ENCODE measurements at places on chromosomes 11 and 22.

DNA sequence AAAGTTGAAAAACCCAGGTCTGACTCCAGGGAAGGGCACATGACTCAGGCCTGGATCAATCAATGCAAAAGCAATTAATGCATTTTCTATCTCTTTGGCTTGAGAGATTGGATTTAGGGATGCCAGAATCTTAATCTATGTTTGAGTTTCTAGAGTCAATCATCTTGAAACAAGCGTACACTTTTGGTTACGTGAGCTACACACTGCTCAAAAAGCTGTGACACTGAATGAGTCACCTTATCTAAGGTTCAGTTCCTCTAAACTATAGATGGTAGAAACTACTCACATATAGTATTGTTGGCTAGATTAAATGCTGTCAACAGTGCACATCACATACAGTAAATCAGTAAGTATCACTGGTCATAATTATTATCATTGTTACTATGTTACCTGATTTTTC lies 24.2 kb downstream of the MRE11 start:
- no peak for DNase-seq

- no peak for DNase-seq
These were observed 4.0 kb downstream of the ZDHHC24 start for GRCh38 chr11:66541892-66542291.

DNA sequence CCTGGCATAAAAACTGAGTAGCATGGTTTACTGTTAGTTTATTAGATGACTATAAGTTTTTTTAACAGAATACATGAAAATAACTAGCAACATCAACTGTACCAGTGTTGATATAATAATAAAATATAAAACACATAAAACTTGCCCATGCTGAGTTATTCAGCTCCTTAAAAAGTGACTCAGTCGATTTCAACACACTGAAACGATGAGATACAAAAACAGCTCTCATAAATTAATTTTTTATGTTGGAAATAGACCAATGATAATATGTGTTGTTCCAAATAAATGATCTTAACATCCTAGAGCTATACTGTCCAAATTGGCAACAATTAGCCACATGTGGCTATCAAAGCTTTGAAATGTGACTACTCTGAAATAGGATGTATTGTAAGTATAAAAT lies 15.9 kb downstream of the PDGFD start:
- no peak for DNase-seq

DNA sequence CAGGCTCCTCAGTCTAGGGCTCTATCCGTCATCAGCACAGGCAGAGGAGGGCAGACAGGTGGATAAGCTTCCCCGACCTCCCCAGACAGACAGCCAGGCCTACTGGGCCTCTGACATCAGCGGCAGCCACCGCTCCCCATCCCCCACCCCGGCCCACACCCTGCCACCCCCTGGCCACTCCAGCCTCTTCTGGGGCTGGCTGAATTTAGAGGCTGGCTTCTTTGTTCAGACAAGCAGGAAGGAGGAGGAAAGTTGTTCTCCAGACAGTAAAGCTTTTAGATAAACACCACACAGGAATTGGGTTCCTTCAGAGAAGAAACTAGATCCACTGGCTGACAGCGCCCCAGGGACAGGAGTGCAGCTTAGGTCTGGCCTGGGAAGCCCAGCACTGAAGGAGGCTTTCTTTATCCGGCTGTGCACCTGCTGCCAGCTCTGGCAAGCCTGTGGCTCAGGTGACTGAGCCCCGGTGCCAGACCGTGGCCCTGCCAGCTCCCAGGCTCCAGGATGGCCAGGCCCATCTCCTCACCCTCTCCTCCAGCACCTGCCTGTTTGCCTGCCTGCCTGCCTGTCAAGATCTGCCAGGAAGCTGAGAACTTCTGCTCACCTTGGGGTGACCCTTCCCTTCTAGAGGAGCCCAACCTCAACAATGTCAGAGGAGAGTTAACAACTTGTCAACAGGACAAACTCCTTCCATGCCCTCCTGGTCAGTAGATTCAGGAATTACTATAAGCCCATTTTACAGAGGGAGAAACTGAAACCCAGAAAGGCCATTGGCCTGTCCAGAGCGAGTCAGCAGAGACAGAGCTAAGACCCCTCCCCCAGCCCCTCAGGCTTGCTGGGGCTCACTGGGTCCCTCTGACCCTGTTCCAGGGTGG lies 44.0 kb upstream of the KLHL35 start:
- DNase-seq = no peak

GRCh38 chr11:45155058-45155551 lies 8.7 kb downstream of the PRDM11 start:
- DNase-seq = no peak

DNA sequence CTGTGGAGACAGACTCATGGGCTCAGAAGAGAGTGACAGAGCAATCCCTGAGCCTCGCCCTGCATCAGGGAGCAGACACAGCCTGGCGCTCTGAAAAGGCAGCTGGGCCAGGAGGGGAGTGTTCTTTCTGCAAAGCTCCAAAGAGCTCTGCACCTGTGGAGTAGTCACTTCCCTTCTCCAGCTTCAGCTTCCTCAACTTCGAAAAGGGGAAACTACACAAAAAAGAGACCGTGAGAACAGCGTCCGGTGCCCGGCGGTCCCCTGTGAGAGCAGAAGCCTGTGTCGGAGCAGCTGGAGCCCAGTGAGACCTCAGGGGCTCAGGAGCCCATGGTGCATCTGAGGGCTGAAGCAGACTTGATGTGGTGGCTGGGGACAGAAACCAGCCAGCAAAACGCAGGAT lies 35.1 kb downstream of the TP53I11 start:
- DNase-seq = no peak

- no peak for DNase-seq
These were observed 1635.2 kb downstream of the FAM181B start for GRCh38 chr11:81098471-81098870.

DNA sequence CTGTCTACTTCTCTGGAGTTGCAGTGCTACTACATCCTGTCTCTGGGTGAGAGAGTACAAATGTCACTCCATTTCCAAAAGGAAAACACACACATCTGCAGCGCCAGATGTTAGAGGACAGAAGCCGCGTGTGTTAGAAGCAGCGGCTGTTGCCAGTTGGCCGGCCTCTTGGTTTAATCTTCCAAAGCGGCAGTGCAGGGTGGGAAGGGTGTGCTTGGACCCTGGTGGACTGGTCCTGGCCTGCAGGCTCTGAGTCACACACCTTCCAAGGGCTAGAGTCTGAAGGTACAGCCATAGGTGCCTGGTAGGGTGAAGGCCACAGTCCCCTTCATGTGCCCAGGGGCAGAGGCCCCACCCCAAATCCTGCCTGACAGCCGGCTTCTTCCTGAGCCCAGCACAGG lies 99.8 kb downstream of the CTTN start:
- DNase-seq = no peak

DNA sequence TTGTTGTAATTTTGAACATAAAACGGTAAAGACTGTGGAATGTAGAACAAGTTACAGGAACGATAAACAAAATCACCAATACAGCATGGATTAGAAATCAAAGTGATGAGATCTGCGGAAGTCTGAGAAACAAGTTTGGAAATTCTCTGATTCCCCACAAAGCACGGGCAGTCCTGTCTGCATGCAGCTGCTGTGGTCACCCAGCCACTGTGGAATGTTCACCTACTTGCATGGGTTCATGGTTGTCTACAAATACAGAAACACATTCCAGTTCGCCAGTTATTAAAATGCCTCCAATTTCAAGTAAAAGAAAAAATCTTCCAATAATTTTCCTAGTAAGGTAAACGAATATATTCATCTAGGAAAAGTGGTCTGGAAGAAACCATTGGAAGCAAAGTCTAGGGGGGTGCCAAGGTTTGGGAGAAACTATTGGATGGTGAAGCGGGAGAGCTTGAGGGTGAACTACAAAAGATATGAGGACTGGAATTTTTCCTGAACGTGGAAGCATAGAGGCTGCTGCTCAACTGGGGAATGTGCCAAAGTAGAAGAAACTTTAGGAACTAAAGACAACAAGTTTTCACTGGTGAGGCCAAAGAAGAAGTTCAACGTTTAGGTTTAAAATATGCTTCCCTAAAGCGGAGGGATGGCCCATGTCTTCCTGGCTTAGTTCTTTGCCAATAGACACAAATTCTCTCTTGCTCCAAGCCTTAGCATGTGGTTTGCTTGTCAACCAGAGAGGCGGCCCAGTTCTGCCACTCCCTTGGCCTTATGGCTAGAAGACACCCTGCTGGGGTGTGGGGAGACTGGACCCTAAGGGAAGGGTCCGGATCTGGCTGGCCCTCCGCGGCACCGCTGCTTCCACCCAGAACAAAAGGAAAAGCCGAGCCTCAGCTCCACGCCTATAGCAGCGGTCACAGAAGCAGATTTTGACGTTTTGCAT lies 70.2 kb downstream of the CTTN start:
- DNase-seq = no peak

DNA sequence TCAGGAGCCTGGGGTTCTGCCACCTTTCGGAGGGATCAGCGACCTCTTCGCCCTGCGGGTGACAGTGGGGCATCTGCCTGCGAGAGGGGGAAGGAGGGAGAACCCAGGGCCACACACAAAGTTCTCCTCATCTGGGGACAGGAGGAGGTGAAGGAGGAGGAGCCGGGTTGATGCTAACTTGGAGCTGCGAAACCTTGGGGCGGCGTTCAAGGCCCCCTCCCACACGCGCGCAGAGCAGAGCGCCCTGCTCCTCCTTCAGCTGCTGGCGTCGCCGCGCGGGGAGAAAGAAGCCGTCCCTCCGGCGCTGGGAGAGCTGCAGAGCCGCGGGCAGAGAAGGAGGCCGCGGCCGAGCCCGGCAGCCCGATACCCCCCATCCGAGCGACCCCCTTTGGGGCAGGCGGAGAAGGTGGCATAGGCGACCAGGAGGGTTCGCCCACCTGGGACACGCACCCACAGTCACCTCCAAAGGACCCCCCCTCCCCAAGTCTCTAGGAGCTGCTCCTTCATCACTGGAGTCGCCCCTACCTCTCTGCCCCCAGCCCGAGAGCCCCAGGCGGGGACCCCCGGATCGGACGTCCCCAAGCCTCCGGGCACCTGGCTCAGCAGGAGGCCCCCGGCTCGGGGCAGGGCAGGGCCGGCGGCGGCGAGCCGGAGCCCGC lies at the start of gene RASD2:
TSS of gene RASD2 (plus strand) at position 237 of the 659 bp plus-strand sequence. CDS start 5,979 bp downstream, outside the sequence.
- DNase-seq = peak; percentile 56

DNA sequence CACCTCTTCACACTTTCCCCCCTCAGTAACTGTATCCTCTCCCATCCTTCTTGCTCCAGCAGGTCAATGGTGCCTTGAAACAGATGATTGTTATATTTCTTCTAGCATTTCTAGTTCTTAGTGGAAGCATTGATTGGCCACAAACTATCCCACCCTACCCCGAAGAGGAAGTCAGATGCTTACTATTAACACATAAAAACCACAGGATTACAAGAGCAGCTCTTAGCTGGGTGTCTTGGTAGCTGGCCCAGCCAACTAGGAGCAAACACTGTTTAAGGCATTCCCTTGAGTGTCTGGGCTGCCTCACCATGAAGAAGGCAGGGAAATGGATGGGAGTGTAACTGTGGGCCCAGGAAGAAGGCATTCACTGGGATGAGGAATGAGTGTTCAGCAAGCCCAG lies 176.6 kb downstream of the GRIK4 start:
- no peak for DNase-seq

GRCh38 chr11:86877503-86877902 lies 77.2 kb downstream of the PRSS23 start:
- no peak for DNase-seq

DNA sequence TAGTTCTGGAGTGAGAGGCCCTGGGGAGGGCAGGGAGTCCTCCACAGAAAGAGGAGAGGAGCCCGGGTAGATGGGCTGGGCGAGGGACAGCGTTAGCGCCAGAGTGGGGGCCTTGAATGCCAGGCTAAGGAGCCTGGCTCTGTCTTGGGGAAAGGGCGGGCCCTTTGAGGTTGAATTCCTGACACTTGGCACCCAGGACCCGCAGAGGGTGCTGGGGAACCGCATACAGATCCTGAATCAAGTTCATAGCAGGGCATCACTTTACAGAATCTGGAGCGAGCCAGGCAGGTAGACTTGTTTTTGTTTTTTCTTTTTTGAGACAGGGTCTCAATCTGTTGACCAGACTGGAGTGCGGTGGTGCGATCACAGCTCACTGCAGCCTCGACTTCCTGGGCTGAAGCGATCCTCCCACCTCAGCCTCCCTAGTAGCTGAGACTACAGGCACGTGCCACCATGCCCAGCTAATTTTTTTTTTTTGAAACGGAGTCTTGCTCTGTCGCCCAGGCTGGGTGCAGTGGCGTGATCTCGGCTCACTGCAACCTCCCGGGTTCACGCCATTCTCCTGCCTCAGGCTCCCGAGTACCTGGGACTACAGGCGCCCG lies 6.1 kb downstream of the CARNS1 start:
- DNase-seq = no peak

DNA sequence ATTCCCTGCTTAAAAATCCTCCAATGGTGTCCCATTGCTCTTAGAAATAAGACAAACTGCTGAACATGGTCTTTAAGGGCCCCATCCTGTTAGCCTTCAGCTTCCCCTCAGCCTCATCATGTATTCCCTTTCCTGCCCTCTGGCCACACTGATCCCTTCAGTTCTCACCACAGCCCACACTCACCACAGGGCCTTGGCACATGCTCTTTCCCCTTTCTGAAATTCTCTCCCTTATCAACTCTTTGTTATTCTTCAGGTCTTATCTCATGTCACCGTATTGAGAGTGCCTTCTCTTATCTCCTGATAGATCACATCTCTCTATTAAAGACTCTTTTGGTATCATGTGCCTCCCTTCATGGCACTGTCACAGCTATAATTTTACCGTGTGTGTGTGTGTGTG lies 167.8 kb upstream of the MPPED2 start:
- DNase-seq = no peak

GRCh38 chr11:33059331-33060007 lies 20.1 kb downstream of the TCP11L1 start:
- DNase-seq = no peak

- no peak for DNase-seq
These were observed 53.3 kb downstream of the FAR1 start for GRCh38 chr11:13721760-13722159.

- DNase-seq = peak; percentile 81
These were observed 577 bp upstream of the DKK3 start for GRCh38 chr11:12008790-12009616.

DNA sequence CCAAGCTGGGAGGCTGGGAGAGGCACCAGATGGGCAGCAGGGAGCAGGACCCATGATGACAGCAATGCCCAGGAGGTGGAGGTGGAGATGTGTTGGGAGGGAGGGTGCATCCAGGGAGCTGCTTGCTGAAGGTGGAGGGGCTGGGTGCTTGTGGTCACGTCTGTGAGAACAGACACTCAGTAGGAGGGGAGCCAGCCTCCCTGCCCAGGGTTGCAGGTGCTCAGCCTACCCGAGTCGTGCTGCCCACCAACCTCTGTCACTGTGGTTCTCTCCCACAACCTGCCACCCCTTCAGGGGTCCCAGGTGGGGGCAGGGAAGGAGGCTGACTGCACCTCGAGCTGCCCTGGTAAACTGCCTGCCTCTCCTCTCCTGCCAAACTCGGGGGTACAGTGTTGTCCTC lies 5.5 kb downstream of the PRDX5 start:
- no peak for DNase-seq

All from WTC11 (cell line).